ENCODE measurements at places on chromosomes 5 and 9.

GRCh38 chr5:61267116-61267515 is 64.9 kb upstream of the ZSWIM6 start:
- DNase-seq = no peak

- DNase-seq = no peak
Observed at GRCh38 chr5:74182603-74183002, 457.9 kb downstream of the ENC1 start.

DNA sequence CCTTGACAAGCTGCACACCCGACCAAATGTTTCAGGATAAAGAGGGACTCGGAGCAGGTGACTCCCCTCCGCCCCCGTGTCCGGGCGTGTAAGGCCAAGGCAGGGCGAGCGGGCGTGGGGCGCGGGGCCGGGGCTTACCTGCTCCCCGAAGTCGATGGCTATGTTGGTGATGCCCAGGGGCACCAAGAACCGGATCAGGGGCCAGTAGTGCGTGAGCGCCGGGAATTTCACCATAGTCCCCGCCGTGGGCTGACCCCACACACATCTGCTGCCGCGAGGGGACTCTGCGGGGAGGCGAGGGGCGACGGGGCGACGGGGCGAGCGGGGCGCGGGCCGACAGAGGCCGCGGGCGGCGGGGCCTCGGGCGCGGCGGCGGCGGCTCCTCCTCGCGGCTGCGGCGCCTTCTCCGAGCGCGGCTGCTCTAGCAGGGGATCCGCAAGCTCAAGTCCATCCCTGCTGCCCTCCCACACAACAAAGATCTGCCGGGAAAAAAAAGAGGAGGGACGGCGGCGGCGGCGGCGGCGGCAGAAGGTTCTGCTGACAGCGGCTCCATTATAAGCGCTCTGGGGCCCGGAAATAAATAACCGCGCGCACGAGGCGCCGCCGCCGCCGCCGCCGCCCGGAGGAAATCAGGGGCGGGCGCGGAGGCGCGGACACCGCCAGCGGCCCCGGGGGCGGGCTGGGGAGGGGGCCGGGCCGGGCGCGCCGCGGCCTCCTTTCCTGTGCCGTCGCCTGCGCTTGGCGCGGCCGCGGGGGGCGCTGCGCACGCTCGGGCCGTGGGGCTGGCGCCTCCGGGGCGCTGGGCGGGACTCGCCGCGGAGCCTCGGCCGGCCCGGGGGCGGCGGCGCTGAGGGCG is at the start of gene ANKH:
Gene ANKH, minus strand, starts transcription at position 565 of the 856 bp plus-strand sequence. Its CDS starts 331 bp downstream, at position 234.
- peak; percentile 58 for DNase-seq

DNA sequence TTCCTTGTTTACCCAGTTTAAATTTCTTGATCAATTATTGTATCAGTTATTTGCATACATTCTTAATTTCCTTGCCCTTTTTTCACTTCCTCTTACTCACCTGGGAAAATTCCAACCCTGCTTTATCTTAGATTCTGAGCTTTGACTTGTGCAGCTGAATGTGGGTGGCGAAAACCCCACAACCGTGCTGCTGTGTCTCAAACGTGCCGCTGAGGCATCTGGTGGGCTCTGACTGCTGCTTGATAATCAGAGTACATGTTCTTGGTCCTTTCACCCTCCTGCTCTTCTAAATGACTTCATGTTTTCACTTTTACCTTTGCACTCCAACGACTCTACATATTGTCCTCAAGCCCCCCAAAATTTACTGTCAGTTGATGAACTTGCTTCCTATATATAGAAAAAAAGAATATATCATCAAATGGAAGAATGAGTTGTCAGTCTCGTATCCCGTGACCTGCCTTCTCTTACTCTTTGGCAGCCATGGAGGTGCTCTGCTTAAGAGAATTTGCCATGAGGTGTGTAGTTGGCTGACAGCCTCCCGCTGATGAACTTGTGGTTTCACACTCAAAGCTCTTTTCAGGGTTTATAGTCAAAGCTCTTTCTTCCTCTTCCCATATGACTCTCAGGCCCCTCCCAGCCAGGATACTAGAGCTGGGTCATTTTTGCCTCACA is 14.0 kb upstream of the JAK2 start:
- DNase-seq = no peak

- no peak for DNase-seq
Observed at GRCh38 chr9:99824378-99825171, 2.9 kb downstream of the NR4A3 start.

GRCh38 chr5:103120607-103121200 is 603 bp downstream of the PPIP5K2 start:
- DNase-seq = peak; percentile 20

DNA sequence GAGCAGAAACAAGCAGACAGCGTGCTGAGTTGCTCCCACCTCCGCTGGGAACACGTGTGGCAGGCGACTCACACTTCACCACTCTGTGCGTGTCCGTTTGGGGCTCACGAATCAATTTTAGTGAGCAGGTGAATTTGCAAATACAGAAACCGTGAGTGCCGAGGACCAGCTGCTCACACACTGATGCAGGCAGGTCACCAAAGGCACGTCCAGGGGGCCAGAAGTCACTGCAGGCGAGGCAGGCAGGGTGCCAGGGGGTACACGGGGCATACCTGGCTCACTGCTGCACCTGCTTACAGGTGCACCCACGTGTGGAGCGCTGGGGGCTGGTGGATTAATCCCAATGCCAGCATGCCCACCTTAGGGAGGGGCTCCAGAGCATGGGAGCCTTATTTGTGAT is 68.8 kb downstream of the ZNF354C start:
- no peak for DNase-seq

- no peak for DNase-seq
Observed at GRCh38 chr9:136930014-136930413, 14.5 kb downstream of the FBXW5 start.

DNA sequence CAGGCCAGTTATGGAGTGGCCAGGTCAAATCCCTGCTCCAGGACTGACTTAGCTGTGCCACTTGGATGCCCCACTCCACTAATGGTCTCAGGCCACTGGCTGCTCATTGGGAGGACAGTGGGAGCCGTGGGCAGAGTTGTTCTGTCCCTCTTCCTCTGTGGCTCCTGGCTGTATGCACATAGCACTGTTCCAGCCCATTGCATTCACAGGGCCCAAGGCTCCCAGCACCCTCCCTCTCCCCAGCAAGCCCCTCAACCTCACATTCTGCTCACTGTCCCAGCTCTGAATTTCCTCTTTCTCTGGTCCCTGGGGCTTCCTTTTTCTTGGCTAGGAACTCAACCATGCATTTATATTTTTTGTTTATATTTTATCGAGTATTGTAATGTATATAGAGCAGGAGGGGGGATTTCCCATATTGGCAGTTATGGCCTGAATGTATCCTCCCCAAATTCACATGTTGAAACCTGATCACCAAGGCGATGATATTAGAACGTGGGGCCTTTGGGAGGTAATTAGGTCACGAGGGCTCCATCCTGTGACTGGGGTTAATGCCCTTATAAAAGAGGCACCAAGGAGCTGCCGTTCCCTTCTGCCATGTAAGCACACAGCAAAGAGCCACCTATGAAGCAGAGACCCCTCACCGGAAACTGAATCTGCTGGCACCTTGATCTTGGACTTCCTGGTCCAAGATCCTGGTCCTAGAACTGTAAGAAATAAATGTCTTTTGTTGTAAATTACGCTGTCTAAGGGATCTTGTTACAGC is 17.0 kb upstream of the MVB12B start:
- no peak for DNase-seq

GRCh38 chr5:90097082-90097477 is 312.5 kb downstream of the CETN3 start:
- DNase-seq = no peak

DNA sequence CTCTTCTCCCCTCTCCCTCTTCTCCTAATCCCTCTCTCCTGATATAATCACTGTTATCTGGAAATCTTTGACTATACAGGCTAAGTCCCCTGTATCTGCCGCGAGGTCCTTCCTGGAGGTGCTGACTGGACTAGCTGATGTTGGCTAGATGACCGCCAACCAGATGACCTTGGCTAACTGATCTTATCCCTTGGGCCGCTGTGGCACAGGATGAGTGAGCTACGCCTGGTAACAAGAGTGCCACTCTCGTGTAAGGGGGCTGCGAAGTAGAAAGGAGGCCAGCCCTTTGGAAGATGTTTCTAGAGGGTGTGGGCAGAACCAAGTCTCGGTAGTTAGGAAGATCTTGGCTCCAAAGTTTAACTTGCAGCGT is 345 bp upstream of the PRRC1 start:
- DNase-seq = no peak

DNA sequence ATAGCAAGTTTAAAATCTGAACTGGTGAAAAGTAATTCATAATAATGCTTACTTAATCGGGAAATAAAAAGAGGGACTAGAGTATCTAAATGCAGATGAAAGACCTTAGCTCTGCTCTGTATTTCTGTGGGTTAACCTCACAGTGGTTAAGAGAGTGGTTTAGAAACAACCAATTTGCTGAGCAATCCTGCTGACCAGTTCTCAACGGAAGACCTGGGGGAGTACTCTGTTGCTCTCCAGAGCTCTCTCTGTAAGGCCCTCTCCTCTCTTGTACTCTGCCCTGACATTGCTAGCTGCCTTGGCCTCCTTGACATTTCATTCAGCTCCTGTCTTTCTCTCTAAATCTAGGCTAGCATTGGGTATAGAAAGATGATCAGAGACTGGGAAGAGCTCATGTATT is 1186.6 kb upstream of the SEMA6A start:
- DNase-seq = peak; percentile 10

- no peak for DNase-seq
Observed at GRCh38 chr5:128358826-128359225, 179.2 kb downstream of the FBN2 start.

- DNase-seq = peak; percentile 37
Observed at GRCh38 chr5:157431544-157432200, 28.3 kb upstream of the NIPAL4 start.

DNA sequence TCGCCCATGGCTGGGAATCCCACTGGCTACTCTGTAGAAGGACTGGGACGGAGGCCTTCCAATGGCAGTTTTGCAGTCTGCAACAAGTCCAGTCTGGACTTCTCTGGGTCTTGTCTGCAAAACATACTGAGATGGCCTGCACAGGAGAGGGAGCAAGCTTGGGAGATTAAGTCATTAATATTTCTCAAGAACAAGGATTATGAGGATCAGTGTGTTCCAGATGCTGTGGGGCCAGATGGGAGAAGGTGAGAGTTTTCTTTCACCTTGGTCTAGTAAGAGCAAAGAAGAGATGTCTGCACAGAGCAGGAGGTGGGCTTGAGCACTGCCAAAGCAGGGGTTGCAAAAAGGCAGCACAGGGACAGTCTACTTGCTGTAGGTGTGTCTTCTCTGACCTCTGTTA is at the start of gene PDE6A:
Gene PDE6A, minus strand, starts transcription at position 128 of the 400 bp plus-strand sequence. Its CDS starts 120 bp downstream, at position 8.
- DNase-seq = no peak

GRCh38 chr5:107426872-107427271 is 243.9 kb downstream of the EFNA5 start:
- DNase-seq = no peak

DNA sequence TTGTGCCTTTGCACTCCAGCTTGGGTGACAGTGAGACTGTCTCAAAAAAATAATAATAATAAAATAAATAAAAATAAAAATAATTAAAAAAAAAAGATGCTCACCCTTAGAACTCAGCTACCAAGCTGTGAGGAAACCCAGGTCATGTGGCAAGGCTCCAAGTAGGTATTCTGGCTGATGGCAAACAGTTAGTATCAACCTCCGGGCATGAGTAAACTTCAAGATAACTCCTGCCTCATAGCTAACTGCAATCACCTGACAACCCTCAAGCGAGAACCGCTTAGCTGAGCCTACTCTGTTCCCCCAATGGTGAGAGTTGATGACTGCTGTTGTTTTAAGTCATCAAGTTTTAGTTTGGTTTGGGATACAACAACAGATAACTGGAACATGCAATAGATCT is 6.1 kb upstream of the SLC44A1 start:
- no peak for DNase-seq
